ACHN (cell line): ENCODE measurements at places on chromosomes 3 and 15.

DNA sequence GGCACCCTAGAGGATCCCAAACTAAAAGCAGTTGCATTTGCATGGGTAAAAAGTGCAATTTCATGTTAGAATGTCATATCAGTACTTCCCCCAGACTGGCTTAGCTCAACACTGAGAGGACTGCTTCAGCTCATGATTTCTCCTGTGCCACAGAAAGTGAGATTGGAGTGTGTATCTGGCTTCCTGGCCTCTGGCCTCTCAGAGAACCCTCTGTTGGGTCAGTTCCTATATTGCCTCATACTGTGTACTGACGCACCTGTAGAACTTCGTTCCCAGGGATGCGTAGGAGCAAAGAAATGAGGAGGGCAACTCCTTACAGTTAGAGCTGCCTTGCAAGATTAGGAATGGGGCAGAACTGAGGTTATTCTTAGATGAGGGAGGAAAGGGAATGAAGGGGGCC is 340.8 kb downstream of the TIGIT start:
- no peak for DNase-seq

DNA sequence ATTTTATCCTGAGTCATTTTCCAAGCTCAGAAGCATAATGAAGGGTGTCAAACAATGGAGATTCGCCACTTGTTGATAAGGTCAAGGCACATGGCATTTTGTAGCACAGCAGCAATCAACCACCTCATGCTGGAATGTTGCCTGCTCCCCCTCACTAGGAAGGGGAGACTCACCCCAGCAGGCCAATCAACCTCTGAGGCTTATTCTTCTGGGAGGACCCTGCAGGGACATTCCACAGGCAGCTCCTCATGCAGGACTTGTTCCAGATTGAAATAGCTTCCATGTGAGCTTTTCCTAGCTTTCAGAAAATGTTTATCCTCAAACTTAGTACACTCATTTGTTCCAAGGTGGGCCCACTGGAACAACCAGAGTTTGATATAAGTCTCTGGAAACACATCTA is 77.6 kb downstream of the SSR3 start:
- no peak for DNase-seq

GRCh38 chr3:103516950-103517349 is 1082.1 kb downstream of the ZPLD1 start:
- no peak for DNase-seq

- DNase-seq, result no peak
These were observed 4.5 kb downstream of the SOX14 start for GRCh38 chr3:137768361-137769321.

- DNase-seq, result no peak
These were observed 118.3 kb upstream of the MRPS22 start for GRCh38 chr3:139225548-139225947.

DNA sequence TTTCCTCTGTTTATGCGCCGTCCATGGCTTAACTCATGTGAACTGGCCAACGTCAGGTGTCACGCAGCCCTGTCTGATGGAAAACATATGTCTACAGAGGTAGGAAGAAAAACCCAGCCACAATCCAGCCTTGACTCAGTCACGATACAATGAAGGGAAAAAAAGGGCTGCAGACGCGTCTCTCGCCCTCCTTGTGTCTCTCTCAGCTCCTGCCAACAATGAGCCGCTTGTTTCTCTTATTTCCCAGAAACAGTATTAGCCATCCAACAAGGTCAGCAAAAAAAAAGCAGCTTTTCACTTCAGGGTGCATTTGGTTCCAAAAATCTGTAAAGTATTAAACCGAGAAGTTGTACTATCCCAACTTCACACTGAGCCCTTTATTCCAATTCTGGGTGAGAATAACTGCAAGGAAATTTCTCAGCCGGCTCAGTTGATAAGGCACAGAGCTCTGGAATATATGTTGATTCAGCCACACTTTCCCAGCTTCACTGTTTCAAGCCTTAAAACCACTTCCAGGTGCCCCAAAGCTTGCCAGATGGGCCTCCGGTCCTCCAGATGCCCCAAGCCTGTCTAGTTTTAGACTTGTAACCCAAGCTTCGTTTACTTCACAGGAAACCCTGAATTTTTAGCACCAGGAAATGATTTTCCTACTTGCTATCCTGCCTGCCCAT is 79.4 kb downstream of the TM4SF4 start:
- DNase-seq, result no peak

GRCh38 chr15:99105514-99106341 is 848 bp downstream of the SYNM start:
- DNase-seq, result peak; percentile 58

GRCh38 chr15:77354063-77354462 is 65.8 kb downstream of the PEAK1 start:
- DNase-seq, result no peak

DNA sequence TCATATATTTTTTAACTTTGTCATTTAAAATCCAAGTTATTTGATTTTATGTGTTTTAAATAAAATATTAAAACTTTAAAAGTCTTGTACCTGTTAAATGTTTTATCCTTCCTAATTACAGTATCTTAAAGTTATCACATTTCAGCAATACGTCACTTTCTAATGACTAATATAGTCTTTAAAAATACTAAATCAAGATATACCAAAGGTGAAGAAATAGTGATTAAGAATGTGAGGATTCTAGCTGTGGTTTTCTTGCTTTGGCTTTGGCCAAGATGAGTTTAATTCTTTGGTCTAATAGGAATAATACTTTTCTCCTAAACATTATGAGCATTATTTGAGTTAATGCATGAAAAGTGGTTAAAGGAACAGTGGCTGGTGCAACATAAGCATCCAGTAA is 13.9 kb downstream of the SETD5 start:
- DNase-seq, result no peak

GRCh38 chr15:101018450-101018849 is 99.3 kb downstream of the LRRK1 start:
- DNase-seq, result no peak

- no peak for DNase-seq
These were observed 67.8 kb downstream of the WNT7A start for GRCh38 chr3:13812034-13812471.

DNA sequence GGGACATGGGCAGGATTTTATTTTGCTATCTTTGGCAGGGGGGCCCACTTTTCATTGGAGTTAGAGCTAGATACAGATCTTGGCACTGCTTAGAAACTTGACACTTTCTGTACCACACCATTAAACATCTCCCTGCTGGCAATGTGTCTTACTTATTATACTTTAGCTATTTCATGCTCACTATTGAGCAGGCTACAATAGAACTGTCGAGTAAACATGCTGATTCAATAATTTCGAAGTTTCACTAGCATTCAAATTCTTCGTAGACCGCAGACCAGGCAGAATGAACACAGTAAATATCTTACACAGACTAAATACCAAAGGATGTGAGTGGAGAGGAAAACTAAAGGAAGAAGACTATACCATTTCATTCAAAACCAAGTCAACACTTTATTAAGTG is 180.8 kb downstream of the UNC13C start:
- no peak for DNase-seq

DNA sequence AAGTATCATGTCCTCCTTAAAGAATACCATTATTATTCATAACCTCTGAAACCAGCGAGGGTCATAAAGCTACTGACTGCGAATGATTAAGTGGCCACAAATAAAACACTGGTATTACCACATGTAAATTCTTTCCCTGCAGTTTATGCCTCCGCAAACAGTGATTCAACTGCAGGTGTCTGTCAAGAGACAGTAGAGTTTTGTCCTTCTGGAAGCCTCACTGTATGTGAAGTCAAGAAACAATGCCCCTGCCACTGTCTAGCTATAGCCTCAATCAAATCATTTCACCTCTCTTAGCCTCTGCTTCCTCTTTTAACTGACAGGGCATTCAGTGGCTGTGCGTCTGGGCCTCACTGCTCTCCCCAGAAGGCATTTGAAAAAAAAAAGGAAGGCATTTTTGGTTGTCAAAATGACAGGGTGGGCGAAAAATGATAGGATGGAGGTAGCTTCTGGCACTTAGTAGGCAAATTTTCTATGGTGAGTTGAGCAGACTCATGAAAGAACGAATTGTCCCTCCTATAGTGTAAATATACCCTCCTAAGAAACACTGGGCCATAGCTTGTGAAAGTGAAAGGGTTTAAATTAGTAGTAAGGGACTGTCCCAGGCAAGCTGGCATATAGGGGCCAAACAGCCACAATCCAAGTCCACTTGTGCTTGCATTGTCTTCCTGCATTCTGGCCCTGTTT is 66.7 kb downstream of the FILIP1L start:
- DNase-seq, result peak; percentile 65

DNA sequence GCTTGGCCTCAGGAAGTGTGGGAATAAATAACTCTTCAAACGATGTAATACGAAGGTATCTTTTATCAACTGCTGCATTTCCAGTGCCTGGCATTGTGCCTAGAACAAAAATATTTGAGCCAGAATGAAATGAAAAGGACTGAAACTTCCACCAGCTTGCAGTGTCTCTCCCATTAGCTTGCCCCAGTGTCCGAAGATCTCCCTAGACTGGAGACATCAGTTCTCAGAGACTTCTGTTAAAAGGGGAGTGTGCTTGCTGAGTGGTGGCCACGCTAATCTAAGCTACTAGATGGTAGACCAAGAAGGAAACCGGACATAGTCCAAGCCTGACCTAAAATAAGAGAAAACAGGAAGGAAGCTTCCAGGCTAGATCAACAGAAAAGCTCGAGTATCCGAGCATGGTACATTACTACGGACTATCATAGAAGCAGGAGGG is 28.6 kb downstream of the KCNAB1 start:
- DNase-seq, result no peak

DNA sequence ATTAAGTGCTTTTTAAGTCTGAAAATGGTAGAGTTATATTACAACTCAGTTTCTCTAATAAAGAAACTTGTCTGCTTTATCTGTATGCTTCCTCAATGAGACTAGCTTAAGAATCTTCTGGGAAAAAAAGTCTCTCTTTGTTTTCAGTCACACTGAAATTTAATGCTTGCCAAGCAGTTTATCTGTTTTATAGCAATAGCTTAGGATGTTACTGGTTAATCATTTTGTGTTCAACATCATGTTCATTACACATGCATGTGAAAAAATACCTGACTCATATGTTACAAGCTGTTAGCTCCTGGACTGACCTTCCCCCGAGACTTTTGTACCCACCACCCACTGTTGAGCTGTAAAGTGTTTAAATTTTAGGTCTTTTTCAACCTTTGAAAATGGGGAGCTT is 706.2 kb upstream of the CBLB start:
- DNase-seq, result no peak

GRCh38 chr3:69784954-69785514 is 45.8 kb downstream of the MITF start:
- peak; percentile 83 for DNase-seq

- peak; percentile 86 for DNase-seq
These were observed 9.6 kb downstream of the CLPX start for GRCh38 chr15:65175511-65175910.

GRCh38 chr3:29686889-29687592 is 406.2 kb downstream of the RBMS3 start:
- peak; percentile 39 for DNase-seq
